Fibroblast of lung (primary cell): ENCODE measurements at places on chromosomes 7 and 10. TPM values are rescaled to one million over a fixed set of nuclear protein-coding genes. Genes with fewer than 3 reads are reported as not detected.

MMD2 gene
- not detected in 2 replicates for total RNA-seq

DNA sequence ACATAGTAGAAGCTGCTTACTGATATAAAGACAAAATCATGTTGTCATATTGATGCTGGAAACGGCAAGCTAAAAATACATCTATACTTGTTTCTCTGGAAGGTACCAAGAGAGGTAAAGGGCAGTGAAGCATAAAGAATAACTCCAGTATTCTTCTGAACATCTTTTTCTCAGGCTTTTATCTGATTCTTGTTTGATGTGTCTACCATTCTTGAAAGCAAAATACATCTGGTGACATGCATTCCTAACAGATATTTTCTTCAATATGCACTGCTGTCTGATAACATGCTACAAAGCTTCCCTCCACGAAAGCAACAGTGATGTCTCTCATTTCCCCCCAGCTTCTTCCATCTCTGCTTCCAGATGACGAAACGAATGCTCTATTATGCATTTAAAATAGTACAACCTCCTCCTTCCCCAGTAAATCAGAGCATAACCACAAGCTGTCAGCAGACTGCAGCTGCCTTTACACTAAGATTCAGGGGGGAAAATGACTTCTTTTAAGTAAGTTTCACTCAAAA lies 100.8 kb downstream of the ARHGAP21 start:
- DNase-seq, result peak; percentile 71
- H3K36me3 ChIP-seq, result peaks cover 3% of the 10 kb centered on the region
- no peak overlapping the region for H3K4me3 ChIP-seq

DNA sequence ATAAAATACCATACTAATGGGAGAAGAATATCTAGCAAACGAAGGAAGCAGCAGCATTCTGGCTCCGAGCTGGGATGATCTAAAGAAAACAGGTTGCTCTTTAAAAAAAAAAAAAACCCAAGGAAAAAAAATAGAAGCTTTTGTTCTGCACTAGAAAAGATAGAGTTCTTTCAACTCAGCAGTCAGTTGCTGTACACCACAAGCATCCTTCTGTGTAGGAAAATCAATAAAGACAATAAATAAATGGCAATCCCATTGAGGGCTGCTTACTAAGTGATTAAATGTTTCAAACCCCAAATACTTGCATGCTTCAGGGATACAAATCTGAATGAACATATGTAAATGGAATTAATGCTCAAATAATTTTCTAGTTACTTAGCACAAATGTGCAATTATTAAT lies 207.1 kb downstream of the TEX36 start:
- no peaks in the 10 kb centered on the region for H3K27me3 ChIP-seq
- no peak for DNase-seq
- H3K4me3 ChIP-seq, result no peak overlapping the region
- no peaks in the 10 kb centered on the region for H3K36me3 ChIP-seq

GRCh38 chr7:85714043-85714578 lies 527.3 kb upstream of the SEMA3D start:
- no peak overlapping the region for H3K27ac ChIP-seq
- no peaks in the 10 kb centered on the region for H3K27me3 ChIP-seq
- no peak for DNase-seq

DNA sequence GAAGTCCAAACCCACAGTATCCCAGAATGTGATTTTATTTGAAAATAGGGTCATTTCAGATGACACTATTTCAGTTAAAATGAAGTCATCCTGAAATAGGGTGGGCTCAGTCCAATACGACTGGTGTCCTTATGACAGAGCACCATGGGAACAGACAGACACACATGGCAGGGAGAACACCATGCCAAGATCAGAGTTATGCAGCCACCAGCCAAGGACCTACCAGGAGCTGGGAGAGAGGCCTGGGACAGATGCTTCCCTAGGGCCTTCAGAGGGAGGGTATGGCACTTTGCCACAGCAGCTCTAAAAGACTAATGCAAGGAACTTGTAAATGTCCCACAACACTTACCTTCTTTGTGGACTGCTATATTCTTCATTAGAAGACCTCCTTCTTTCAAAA lies 226.5 kb downstream of the NEBL start:
- H3K36me3 ChIP-seq, result no peaks in the 10 kb centered on the region
- H3K27me3 ChIP-seq, result no peaks in the 10 kb centered on the region
- no peak overlapping the region for H3K4me3 ChIP-seq
- no peaks in the 10 kb centered on the region for H3K4me1 ChIP-seq
- H3K27ac ChIP-seq, result no peak overlapping the region

DNA sequence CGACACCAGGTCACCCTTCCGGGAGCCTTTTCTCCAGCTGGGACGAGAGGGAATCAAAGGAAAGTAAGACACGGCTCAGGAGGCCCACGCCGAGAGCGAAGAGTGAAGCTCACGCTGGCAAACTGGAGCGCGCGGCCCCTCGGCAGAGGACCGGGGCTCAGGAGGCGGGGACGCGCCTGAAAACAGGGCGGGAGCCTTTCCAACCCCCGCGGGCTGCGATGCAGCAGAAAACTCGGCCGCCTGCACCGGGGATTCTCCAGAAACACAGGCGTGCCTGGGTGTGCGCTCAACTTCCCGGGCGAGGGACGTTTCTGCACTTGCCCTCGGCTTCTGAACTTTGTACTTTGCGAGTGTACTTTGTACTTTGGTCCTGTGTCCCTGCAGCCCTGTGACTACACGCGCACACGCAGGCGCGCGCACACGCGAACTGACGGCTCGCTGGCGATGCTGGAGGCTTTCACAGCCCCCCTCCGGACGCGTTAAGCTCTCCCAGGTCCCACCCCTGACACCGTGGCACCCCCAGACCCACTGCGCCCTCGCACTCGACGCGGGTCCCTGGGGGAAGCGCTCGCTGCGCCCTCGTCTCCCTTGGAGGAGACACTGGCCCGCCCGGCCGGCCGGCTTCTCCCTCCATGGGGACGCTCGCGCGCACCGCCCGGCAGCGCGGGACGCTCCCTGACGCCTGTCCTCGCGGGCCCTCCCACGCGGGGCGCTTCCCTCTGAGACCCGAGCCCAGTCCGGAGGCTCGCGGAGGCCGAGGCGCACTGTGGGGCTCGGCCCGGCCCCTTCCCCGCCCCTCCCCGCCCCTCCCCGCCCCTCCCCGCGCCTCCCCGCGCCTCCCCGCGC lies 588 bp upstream of the PAOX start:
- H3K36me3 ChIP-seq, result no peaks in the 10 kb centered on the region
- H3K27ac ChIP-seq, result no peak overlapping the region
- DNase-seq, result peak; percentile 31
- peaks cover 2% of the 10 kb centered on the region for H3K4me1 ChIP-seq
- H3K27me3 ChIP-seq, result no peaks in the 10 kb centered on the region
